ENCODE measurements at places on chromosomes 12 and 14.

DNA sequence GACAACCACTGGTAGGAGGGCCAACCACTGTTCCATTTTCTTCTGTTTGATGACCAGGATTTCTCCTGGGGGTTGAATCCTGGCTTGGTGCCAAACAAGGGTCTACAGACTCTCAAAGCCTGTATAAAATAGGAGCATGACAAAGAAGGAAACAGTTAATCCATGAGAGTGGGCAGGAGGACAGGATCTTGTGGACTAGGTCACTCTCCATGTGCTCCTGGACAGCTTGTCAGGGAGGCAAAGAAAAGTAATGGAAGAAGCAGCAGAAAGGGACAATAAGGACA lies 243.7 kb downstream of the AKAP6 start:
- DNase-seq: no peak

DNA sequence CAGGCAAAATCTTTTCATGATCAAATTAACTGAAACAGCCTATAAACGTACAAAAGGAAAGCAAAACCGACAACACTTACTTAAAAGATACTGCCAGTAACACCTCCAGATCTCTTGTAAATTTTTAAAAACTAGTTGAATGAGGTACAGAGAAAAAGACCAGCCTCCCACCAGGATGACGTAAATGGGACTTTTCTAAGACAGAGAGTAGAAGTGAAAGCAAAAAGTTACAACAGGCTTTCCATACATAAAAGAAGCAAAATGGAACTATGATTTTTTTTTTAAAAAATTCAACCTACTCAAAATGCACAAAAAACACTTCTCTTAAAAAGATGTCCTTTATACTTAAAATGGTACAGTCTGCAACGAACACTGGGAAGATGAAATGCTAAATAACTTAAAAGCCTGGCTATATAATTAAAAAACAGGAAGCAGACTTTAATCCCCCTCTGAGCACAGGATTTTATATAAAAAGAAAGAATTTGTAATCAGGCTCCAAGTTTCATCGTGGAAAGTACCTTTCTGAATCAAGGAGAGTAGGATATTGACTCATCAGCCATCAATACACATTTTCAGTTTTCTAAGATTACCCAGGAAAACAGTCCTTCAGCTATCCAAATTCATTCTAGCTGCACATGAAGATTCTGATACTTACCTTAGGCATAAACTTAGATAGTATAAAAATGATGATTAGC lies 14.2 kb upstream of the MYO1A start:
- no peak for DNase-seq

- DNase-seq: no peak
Measured at GRCh38 chr14:90114554-90114953, 52.8 kb downstream of the KCNK13 start.

DNA sequence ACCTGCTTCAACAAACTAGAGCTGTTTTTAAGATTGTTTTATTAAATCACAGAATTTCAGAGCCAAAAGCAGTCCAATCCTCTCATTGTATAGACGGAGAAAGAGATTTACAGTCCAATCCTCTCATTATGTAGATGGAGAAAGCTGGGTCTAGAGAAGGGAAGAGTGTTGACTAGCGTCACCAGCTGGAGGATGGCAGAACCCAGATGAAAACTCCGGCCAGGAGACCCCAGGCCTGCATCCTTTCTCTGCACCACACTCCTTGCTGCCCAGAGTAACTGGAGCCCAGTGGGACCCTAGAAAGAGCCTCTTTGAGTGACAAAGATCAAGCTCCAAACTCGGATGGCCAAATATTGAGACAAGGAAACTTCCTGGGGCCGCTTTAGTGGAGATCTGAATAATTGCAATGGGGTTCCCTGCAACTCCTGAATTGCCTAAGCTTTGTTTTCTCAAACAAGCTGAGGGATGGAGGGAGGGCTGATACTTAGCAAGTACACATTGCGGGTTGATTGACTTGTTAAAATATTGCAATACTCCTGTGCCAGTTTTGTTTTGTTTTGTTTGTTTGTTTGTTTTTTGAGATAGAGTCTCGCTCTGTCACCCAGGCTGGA lies 12.5 kb downstream of the AMDHD1 start:
- no peak for DNase-seq

GRCh38 chr14:22802860-22803686 lies 12.2 kb downstream of the SLC7A7 start:
- DNase-seq: no peak

DNA sequence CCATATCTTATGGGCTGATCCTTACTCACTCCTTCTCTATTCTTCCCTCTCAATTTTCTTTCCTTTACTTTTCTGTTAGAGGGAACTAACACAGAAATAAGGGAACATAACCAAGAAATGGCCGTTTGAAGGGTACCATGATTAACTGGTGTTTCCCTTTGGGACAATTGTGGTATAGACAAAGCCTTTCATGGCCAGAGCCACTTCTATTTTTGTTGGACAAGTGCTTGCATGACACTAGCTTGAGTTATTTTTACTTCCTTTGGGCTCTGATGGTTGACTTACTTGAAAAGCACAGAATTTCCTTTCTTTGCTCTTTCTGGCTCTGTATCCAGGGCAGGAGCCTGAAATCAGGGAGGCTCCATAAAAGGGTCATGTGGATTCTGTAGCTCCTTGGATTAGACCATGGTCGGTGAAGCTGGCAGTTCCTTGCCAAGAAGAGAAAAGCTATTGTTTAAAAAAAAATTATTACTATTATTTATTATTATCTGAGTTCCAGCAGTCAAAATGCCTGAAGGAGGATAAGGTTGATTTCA lies 130.6 kb downstream of the KTN1 start:
- no peak for DNase-seq

DNA sequence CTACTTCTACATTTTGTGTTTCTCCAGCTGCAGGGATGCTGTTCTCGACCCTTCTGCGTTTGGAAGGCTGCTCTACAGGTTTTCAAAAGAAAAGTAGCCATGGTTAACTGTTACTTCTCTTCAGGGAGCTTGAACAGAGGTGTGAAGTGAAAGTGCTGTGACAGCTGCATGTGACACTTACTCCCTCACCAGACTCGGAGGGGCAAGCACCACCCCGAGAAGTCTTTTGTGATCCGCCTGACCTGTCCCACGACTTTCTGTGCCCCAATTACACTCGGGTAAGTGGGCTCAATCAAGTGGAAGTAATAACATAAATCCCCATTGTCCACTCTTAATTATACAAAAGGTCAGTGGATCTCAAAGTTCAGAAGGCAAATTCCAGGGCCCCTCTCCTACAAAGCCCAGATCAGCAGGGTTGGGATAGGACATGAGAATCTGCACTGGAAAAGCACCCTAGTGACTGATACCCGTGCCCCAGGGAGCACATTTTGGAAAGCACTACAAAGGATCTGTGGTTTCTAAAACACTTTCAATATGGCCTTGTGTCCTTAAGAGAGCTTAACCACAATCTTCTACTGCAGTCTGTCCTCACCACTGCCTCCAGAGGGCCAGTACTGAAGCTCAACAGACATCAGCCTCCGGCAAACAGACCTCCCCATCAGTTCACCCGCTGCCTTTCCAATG lies 11.5 kb downstream of the FICD start:
- no peak for DNase-seq

DNA sequence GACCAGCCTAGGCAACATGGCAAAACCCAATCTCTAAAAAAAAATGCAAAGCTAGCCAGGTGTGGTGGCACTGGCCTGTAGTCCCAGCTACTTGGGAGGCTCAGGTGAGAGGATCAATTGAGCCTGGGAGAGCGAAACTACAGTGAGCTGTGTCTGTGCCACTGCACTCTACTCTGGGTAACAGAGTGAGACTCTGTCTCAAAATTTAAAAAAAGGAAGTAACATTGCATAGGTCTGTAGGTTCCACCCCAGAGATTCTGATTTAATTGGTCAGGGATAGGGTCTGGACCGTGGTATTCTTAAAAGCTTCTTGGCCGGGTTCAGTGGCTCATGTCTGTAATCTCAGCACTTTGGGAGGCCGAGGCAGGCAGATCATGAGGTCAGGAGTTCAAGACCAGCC lies 26.2 kb downstream of the ZC2HC1C start:
- no peak for DNase-seq

- DNase-seq: no peak
Measured at GRCh38 chr14:78951602-78952001, 781.4 kb downstream of the NRXN3 start.
